ENCODE measurements at places on chromosomes 3 and 15.

DNA sequence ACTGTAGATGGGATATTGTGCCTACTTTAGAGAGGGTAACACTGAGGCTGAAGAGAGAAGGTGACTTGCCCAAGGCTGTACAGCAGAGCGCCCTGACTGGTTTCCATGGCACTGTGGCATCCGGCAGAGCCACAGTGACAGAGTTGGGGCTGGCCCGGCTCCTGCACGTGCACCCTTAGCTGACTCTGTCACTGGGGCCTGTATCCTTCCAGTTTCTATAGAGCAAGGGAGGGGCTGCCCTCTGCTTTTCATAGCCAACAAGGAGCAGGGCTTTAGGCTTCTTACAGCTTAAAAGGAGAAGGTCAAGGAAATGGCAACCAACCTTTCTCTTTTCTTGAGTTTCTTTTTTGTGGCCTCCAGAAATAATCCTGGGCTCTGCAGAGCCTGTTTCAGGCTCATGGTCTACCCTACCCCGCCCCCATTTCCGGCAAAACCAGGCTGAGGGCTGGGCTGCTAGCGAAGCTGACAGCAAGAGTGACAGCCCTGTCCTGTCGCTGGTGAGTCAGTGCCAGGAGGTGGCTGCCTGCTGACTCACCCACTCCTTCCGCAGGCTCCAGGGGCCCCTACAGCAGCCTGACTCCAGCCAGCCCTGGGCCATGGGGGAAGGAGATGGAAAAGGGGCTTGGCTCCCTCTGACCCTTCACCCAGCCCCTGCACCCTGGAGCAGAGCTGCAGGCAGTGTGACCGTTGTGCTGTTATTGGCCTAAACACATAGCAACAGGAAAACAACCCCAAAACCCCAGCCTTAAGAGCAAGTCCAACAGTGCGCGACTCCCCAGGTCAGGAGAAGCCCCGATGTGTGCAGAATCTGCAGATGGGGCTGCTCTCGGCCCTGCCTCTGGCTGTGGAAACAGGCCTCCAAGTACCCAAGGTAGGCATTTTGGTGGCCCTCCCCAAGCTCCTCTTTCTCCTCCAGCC, 29.8 kb downstream of the SLC6A6 start:
- peak; percentile 92 for DNase-seq

- no peak for DNase-seq
Measured at GRCh38 chr3:61864886-61865285, 303.5 kb downstream of the PTPRG start.

DNA sequence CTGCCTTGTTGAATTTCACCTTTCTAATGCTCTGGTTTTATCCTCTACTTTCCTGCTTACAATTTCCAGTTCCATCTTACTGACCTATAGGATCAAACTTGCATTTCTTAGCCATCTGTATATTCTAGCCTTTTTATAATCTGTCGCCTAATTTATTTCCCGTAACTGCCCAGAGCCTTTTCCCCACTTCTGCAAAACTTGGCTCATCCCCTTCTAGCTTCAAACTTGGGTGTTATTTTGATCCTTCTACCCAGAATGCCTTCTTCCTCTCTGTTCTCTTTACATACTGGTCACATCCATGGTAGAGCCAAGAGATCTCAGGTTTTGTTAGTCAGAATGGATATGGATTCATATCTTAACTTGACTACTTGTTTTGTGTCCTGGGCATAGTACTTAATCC, 2.6 kb downstream of the SACM1L start:
- no peak for DNase-seq

- DNase-seq: no peak
Measured at GRCh38 chr15:34933432-34933975, 36.0 kb downstream of the AQR start.

- DNase-seq: no peak
Measured at GRCh38 chr3:194387926-194388418, 11.1 kb downstream of the GP5 start.

GRCh38 chr3:174100744-174101143, 703.2 kb downstream of the NLGN1 start:
- no peak for DNase-seq

DNA sequence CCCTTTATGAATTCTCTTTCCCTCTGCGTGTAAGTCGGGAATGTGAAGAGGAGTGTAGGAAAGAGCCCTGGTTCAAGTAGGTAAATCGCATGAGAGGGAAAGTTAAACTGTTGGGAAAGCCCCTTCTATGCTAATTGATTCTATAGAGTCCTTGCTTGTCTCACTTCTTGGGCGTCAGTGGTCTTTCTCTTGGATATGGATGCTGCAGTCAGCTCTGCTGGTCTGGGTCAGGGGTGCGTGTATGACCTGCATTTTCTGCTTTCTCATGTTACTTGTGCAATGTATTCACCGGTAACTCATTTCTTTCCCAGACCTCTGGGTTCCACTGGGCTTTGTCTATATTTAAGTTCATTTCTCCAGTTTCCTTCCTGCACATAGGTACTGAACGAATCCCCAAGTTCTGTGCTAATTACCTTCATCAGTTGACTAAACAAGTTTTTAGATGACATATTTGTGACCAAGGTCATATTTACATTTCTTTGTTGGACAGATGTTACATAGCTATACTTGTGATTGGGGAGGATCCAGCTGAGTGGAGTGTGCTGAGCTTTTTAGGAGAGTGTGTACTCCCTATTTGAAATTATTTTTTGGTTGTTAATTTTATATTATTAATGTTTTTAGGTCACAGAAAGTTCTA, 1.4 kb downstream of the SETD5 start:
- no peak for DNase-seq

DNA sequence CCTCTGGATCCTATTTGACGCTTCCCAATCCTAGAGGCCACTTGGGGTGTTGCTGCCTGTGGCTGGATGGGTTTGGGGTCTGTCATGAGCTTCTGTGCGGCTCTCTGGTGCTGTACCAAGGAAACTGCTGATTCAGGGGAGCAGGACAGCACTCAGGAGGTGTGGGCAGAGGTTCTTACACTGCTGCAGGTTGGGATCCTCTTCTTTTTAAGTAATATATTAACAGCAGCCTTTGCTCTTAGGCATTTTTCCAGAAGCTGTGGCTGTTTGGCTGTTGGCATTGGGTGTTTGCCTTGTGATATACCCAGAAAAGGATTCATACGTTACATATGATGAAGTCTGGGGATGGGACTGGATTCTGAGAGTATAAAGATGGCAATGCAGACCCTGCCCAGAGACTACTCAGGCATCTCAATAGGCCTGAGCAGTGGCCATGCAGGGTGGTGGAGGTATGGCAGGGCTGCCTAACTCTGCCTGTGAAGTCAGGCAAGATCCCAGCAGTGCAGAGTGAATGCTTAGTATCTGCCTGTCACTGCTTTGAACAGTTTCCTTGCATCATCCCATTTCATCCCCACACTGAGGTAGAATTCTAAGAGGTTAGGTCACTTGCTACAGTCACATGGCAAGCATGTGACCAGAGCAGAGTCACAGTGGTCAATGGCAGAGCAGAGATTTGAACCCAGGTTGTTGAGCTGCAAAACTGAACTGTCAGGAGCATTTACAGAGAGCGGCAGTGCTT, 3.9 kb downstream of the ABHD6 start:
- no peak for DNase-seq

DNA sequence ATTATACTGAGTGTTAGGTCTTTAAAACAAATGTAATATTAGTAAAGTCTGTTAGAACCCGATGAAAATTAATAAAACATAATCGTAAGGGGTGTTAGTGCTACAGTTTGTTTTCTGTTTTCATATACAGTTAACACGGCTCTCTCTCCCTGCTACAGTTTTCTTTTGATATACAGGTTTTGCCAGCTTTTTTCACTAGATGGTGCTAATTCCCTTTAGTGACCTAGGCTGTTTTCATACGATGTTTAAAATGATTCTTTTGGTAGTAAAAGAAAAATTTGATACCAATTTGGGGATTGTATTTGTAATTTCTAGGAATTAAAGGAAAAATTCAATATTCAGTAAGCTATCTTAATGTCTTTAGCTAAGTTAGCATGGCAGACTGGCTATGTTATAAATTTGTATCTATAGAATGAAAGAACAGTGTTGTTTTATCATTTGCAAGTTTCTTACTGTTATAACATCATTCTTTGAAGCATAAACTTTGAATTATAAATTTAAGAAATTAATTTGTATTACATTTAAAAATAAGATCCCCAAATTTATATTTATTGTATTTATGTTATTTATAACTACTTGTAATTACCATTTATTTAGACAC, 11.5 kb downstream of the APH1B start:
- no peak for DNase-seq

GRCh38 chr3:42655331-42655888, 1.9 kb downstream of the ZBTB47 start:
- DNase-seq: no peak

- no peak for DNase-seq
Measured at GRCh38 chr3:45785605-45786150, 10.7 kb downstream of the SLC6A20 start.

DNA sequence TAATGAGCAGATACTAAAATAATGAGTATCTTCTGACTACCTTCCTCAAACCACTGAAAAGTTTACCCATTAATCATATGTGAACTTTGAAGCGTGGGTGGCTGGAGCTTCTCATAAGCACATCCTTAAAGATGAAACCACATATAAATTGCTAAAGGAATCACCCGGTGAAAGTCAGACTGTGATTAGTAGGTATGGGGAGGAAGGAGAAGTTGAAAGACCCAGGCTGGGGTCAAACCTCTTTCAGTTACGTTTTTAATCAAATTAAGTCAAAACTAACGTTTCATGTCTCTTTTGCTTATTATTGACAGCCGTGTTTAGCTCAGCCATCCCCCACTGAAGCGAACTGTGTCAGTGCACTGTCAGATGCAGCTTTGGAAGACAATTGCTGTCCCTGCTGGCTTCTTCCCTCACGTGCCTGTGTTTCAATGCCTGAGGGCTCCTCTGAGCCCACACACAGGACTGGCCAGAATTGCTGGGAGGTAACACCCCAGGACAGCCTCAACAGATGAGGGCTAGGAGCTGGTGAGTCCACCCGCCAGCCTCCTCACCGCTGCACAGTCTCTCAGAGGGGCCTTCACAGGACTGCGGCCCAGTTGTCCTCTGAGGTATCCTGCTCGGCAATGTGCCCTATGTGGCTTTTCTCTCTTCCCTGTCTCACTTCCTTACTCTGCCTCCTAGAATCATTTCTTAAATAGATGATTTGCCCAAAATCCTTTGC, 29.3 kb upstream of the SH3BP5 start:
- DNase-seq: peak; percentile 11

DNA sequence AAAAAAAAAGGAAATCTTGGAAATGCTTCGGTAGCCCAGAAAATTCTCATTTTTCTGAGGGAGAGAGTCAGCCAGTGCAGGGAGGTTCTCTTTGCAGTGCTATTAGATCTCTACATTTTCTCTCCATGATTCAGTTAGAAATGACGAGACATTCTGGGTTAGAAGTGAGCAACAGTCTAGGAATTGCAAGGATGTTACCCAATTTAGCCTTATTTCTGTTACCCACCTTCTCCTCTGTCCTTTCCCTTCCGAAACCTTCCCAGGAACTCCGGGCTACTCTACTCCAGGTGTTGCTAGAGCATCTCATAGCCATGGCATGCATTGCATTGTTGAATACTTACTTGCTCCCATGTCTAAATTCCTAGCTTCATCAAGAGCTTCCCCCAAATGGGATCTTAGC, 106.8 kb downstream of the EDEM1 start:
- no peak for DNase-seq

DNA sequence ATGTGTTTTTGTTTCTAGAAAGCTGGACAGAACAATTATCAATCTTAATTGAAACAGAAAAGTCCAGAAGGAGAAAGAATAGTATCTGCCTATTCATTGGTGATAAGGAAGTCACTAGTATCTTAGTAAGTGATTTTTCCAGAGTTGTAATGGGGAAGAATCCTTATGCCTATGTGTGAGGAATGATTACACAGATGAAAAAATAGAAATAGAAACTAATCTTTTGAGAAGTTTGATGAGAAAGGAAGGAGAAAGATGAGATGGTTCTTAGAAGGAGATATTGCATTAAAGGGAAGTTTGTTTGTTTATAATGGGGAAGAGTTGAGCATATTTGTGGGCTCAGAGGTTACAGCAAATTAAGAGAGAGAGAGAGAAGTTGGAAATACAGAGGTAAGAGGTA, 42.7 kb upstream of the CBLB start:
- no peak for DNase-seq

DNA sequence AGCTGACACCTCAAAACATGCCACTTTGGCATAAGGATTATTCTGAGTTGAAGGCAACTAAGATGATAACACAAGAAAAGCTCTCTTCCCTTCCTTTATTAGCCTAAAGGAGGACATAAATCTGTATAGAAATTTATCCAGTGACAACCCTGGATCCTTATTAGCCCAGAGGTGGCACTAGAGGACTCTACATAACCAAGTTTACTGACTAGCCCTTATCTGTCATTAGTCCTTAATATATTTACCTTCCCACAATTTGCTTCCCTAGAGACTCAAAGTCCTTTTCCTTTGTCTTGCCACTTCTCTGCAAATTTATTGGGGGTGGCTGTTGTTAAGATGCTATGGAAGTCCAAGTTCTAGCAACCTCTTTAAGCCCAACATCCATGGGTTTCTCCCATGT, 26.7 kb downstream of the CEP70 start:
- DNase-seq: no peak

DNA sequence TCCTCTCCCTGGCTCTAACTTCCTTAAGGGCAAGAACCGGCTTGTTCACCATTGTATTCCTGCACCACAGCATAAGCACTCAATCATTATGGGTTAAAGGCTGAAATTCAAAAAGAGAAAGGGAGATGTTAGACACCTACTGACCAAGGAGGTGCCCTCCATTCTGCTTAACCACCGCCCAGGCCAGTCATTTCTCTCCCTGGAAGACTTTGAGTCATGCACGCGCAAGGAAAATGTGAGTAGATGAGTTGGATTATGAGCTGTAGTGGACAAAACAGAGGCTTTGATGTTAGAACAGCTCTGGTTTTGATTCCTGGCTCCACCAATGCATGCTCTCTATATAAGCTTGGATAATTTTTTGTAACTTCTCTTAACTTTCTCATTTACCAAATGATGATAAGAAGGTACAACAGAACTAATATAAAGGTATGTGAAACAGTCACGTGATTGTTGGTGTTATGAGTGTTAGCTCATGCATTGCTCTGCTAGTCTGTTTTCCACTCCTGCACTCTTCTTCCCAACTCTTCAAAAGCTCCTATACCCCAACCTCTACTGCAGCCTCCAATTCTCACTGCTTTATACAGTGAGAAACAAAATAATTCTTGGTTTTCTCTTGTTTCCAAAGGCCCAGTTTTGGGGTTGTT, 148.4 kb upstream of the ATP11B start:
- DNase-seq: no peak

DNA sequence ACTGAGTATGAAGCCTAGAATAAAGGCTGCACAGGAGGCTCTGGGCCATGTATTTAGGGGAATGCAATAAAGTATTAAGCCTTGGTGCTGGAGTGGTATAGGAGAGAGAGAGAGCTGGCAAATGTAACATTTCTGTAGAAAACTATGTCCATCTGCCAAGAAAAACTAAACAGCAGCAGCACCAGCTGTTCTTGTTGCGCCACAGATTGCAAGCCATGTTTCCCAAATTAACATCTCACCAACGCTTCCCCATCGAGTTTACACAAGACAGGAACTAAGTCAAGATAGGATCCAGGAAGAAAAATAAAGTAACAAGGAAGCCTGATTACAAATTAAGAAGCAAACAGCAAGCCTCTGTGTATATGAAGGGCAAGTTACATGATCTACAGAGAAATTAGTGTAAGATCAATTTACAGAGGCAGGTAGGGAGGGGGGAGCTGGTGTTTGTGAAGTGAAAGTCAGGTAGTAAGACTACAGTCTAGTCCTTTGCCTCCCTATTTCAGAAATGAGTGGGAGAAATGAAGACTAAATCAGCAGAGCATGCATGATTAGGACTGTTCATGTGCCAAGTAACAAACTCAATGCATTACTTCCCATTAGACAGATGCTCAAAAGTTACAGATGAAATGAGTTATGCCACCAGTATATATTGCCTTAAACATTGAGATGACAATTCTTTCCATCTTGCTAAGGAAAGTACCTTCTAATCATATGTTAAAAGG, 900.5 kb downstream of the EPHA3 start:
- DNase-seq: no peak

Measured in activated CD4-positive, alpha-beta T cell treated with anti-CD3 and anti-CD28 coated beads, Interleukin-2, amount 50 U/mL, for 1 hour (primary cell).